ENCODE measurements at places on chromosomes 13 and 19.
A peak's percentile ranks its signal among the peaks of the same experiment; 100 is the strongest.

DNA sequence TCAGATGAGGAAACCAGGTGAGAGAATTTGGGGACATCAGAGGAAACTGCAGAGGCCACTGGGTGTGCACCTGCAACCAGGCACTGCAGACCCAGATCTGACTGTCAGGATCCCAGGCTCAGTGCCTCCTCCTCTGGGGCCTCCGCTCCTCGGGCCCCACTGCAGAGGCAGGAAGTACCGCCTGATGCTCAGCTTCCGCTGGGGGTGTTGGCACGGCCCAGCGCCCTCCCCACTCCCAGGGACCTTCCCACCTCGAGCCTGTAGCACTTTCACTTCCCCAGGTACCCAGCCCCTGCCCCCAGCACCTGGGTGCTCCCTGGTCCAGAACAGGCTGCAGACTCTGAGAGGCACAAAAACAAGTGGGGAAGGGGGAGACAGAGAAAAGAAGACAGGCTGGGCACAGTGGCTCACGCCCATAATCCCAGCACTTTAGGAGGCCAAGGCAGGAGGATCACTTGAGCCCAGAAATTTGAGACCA lies 1.4 kb upstream of the CD37 start:
- DNase-seq = peak; percentile 84

DNA sequence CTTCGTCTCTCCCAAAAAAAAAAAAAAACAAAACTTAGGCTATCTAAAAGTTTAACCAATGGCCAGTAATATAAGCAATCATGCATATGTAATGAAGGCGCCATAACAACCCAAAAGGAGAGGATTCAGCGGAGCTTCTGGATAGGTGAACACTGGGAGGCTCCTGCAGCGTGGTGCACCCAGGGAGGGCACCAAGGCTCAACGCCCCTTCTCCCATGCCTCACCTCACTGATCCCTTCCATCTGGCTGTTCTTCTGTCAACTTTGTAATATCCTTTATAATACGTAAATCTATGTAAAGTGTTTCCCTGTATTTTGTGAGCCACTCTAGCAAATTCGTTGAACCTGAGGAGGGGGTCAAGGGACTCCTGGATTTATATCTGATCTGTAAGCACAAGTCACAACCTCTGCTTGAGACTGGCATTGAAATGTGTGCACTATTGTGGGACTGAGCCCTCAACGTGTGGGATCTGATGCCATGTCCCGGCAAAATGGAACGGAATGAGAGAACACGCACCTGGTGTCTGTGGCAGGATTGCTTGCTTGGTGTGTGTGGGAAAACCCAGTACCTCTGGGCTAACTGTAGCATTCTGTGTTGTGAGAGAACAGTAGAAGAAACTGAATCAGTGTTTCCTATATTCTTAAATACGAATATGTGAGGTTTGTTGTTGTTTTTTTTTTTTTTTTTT lies 521 bp upstream of the ZNF665 start:
- DNase-seq = no peak

DNA sequence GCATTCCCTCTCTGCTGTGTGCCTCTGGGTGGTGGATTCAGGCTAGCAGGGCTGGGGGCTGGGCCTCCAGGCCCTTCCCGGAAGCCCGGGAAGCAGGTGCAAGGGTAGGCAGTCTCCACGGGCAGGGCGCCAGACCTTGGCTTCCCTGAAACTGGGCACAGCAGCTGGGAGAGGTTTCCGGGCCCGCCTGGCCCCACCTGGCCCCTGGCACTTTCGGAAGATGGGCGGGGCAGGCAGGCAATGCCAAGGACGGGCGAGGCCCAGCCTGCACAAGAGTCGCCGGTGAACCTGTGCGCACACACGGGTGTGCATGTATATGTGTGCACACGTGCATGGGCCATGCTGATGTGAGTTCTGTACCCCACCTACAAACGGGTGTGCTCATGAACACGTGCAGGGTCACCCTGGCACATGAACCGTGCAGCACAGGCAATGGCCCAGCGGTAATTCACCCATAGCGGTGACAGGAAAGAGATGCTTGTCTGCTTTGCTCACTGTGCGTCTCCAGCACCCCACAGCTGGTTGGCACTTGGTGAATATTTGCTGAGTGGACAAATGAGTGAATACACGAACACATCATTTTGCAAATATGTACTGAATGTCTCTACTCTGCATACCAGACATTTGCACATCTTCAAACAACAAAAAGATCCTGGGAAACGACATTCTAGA lies 15.3 kb downstream of the GADD45B start:
- DNase-seq = no peak

- no peak for DNase-seq
Measured at GRCh38 chr19:31448221-31448657, 99.0 kb upstream of the TSHZ3 start.

- DNase-seq = no peak
Measured at GRCh38 chr13:106986033-106986484, 418.1 kb upstream of the ARGLU1 start.

GRCh38 chr13:59690857-59691500 lies 472.7 kb downstream of the DIAPH3 start:
- no peak for DNase-seq

DNA sequence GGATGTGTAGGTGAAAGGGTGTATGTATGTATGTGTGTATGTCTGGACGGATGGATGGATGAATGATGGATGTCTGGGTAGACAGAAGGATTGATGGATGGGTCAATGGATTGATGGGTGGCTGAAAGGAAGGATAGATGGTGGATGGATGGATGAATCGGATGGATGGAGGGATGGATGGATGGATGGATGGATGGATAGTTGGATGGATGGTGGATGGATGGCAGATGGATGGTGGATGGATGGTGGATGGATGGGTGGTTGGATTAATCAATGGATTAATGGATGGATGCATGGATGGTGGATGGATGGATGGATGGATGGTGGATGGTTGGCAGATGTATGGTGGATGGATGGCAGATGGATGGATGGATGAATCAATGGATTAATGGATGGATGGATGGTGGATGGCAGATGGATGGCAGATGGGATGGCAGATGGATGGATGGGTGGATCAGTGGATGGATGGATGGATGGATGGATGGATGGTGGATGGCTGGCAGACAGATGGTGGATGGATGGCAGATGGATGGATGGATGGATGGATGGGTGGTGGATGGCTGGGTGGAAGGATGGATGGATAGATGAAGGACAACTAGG lies 16.5 kb upstream of the PPP5C start:
- DNase-seq = no peak

DNA sequence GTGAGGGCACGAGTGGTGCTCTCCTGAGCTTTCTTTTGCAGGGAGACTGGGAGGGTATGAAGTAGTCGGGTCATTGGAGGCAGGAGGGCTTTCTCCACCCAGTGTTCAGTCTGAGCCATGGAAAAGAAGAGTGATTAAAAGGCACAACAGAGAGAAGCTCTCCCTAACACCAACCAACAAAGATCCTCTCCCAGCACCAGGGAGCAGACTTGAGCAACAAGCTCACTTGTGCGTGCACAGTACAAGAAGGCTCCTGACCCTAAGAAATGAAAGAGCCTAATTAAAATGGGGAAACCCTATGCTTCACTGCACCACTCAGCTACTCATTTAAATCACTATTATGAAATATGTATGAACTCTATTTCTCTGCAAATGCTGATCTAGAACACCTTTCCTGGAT lies 276.3 kb upstream of the SOX21 start:
- DNase-seq = no peak

GRCh38 chr19:23470873-23471545 lies 75.7 kb upstream of the ZNF91 start:
- no peak for DNase-seq

DNA sequence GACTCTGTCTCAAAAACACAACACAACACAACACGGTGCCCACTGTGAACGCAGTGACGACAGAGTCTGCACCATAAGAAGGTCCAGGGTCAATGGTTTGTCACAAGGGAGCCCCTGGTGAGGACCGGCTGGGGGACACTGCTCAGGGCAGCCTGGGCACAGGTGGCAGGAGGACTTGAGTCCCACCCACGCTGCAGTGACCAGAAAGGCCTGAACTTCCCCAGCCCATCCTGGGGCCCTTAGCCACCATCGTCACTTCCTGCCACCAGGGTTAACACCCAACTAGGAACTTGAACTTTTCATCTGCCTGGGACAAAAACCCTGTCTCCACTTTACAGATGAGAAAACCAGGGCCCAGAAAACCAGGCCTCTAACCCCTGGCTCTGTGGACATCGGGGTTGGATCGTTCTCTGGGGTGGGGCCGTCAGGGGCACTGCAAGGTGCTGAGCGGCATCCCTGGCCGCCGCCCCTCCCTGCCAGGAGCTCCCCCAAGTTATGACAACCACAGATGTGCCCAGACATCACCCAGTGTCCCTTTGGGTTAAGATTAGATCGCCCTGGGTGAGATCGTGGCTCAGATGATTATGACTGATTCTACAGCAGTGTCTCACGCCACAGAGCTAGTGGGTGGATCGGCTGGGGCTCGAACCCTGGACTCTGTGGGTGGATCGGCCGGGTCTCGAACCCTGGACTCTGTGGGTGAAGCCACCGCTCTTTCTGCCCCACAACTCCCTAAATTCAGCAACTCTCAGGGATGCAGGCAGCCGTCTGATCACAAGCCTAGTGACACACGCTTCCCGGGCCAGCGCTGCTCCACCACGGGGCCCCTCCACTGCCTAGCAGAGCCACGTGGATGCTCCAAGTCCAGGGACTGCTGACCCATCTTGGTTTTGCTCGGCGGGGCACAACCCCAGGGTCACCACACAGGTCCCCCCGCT lies 14.0 kb downstream of the MOB3A start:
- peak; percentile 74 for DNase-seq

- no peak for DNase-seq
Measured at GRCh38 chr19:7145494-7145893, 76.0 kb downstream of the ZNF557 start.

DNA sequence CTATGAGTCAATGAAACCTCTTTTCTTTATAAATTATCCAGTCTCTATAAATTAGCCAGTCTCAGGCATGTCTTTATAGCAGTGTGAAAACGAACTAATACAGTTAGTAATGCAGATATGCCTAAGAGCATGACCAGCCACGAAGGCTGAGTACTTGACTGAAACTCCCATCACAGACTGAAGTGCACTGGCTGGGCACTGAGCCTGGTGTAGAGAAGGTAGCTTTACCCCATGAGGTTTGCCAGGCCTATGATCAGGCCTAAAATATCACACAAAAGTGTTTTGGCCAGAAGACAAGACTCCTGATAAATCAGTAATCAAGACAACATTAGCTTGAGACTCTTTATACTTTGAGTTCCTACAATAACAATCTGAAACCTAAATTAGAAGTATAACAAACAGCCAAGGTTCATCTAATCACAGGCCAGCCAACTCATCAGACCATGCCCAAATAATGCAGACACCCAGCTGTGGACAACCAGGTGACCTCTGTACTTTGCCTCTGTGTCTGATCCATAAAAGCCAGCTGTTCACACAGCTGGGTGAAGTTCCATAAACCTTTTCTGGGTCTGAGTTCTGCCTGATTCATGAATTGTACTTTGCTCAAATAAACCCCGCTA lies 771.8 kb upstream of the SLITRK1 start:
- DNase-seq = no peak
